ENCODE measurements at places on chromosomes 4 and X.
A peak's percentile ranks its signal among the peaks of the same experiment; 100 is the strongest.

- no peaks in the 10 kb centered on the region for H3K4me1 ChIP-seq
- H3K27ac ChIP-seq: no peak overlapping the region
- no peaks in the 10 kb centered on the region for H3K36me3 ChIP-seq
- no peaks in the 10 kb centered on the region for H3K27me3 ChIP-seq
- no peak for DNase-seq
Measured at GRCh38 chr4:60656171-60656570, 544.0 kb upstream of the ADGRL3 start.

- H3K27me3 ChIP-seq: peaks cover 6% of the 10 kb centered on the region
- H3K4me3 ChIP-seq: no peak overlapping the region
- DNase-seq: no peak
- H3K4me1 ChIP-seq: no peaks in the 10 kb centered on the region
- H3K27ac ChIP-seq: no peak overlapping the region
Measured at GRCh38 chr4:120672558-120673147, 249.9 kb downstream of the PRDM5 start.

GRCh38 chr4:140102421-140102820 lies 51.6 kb downstream of the MAML3 start:
- DNase-seq: no peak
- H3K27ac ChIP-seq: peak overlapping the region; percentile 12
- peaks cover 74% of the 10 kb centered on the region for H3K4me1 ChIP-seq
- H3K27me3 ChIP-seq: peaks cover 3% of the 10 kb centered on the region
- H3K36me3 ChIP-seq: peaks cover 6% of the 10 kb centered on the region
- no peak overlapping the region for H3K4me3 ChIP-seq

DNA sequence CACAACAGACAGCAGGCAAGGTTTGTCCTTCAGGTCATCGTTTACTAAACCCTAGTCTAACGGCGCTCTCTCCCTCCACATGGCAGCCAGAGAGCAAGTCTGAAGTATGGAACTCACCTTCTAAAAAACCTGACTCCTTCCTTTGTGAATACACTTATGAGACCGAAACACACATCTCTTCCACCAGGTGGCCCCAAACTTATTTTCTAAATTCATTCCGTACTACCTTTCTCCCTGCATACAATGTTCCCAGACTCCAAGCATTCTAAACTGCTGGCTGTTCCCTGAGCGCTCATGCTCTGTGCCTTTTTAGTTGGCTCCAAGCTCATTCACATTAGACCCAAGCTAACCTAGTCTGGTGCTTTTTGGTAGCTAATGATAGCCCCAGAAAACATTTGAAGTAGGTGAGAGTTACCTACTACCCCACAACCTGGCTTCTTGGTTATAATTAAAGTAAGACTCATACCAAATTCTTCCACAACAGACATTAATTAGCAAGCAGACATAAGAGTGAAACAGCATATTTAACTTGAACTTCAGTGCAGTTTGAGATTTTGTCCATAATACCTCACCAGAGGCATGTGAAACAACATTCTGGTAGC lies 67.6 kb upstream of the DCLK2 start:
- no peak overlapping the region for H3K4me3 ChIP-seq
- H3K4me1 ChIP-seq: no peaks in the 10 kb centered on the region
- H3K27ac ChIP-seq: no peak overlapping the region

GRCh38 chr4:142126890-142127497 lies 490.6 kb downstream of the IL15 start:
- H3K4me3 ChIP-seq: no peak overlapping the region
- H3K36me3 ChIP-seq: peaks cover 17% of the 10 kb centered on the region
- peaks cover 11% of the 10 kb centered on the region for H3K4me1 ChIP-seq
- no peak overlapping the region for H3K27ac ChIP-seq

DNA sequence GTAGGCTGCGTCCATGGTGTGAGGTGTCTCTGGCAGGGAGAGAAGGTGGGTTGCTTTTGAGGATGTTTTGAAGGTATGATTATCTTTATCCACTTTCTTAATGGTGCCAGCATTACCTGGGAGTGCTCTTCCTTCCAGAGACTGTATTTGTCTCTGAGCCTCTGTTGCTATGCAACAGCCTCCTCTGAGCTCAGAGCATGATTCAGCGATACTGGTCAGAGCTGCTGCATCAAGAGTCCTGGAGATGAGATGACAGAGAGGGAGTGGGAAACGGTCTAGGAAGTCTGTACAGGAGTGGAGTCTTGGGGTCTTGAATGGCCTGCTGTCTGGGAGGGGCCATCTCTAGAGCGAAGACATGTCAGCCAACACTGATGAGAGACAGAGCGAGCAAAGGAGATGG lies 104.4 kb upstream of the RAB40AL start:
- no peak overlapping the region for H3K4me3 ChIP-seq
- H3K27ac ChIP-seq: peak overlapping the region; percentile 16
- H3K4me1 ChIP-seq: no peaks in the 10 kb centered on the region
- H3K36me3 ChIP-seq: peaks cover 5% of the 10 kb centered on the region

- DNase-seq: no peak
- H3K27ac ChIP-seq: no peak overlapping the region
- no peaks in the 10 kb centered on the region for H3K36me3 ChIP-seq
Measured at GRCh38 chrX:53483838-53484405, 49.8 kb upstream of the HSD17B10 start.

GRCh38 chrX:39149761-39150160 lies 348.5 kb downstream of the MID1IP1 start:
- no peaks in the 10 kb centered on the region for H3K27me3 ChIP-seq
- no peak overlapping the region for H3K4me3 ChIP-seq
- H3K27ac ChIP-seq: no peak overlapping the region
- H3K36me3 ChIP-seq: no peaks in the 10 kb centered on the region
- H3K4me1 ChIP-seq: no peaks in the 10 kb centered on the region

DNA sequence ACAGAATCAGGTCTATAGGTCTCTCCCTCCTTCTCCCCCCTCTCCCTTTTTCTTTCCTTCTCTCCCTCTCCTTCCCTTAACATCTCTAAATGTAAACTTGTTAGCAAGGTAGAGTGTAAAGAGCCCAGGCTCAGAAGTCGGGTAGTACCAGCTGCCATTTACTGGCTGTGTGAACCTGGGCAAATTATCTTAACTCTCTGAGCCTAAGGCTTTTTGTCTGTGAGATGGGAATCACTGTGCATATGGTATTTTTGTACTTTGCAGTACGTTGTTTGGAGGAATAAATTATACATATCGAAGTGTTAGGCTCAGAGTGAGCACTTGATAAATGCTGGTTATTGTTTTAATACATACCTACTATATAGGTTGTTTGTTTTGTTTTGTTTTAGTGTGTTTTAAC lies 154.0 kb downstream of the RBMX2 start:
- H3K4me3 ChIP-seq: no peak overlapping the region
- H3K36me3 ChIP-seq: no peaks in the 10 kb centered on the region
- H3K27ac ChIP-seq: no peak overlapping the region

DNA sequence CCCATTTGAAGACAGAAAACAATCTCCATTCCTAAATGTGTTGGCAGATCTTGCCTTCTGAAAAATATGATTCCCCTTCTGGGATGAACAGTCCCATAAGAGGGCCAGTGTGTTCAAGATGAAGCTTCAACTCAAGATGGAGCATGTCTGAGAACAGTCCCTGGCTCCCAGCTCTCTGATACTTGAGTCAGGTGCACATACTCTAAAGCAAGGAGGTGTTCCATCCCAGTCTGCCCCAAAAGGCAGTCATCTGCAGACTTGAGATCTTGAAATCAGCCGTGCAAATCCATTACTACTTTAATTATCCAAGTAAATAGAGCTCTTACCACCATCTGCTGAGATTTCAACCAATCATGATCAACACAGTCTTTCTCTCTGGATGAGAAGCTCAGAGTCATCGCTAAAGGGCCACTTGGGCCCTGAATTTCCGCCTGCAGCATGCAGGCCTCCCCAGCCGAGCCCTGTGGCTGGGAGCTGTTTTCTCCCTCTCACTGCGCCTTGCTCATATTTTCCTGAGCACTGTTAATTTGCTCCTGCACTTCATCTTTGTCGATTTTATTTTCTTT lies 22.2 kb downstream of the CCDC149 start:
- no peak overlapping the region for H3K27ac ChIP-seq
- DNase-seq: no peak
- H3K27me3 ChIP-seq: no peaks in the 10 kb centered on the region
- no peaks in the 10 kb centered on the region for H3K36me3 ChIP-seq
- H3K4me1 ChIP-seq: no peaks in the 10 kb centered on the region

- H3K27me3 ChIP-seq: peaks cover 3% of the 10 kb centered on the region
- no peak overlapping the region for H3K4me3 ChIP-seq
Measured at GRCh38 chrX:13257223-13258051, 62.4 kb downstream of the ATXN3L start.

DNA sequence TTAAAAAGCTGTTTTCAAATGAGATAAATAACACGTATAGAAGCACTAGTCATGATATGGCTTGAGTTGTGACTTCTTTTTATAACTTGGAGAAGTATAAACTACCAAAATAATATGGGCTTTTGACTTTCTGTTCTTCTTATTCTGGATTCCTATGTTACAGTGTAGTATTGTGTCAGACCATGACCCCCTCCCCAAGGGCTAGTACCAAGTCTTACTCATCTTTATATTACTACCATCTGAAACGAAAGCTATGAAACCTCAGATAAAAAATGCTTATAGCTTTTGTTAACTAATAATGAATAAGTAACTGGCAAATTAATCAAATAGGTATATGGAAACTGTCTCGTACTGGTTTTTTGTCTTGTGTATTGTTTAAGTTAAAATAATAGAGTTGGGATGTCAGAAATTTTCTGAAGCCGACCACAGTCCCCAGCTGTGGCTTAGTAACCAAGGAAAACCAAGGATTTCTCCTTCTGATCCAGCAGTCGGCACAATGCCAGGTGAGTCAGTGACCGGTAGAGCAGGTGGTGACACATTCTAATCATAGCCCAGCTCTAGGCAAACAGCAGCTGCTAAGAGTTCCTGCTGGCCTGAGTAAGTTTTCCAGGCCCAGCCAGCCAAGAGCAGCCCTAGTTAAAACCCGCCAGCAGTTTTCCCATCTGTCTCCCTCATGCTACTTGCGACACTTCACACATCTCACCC lies 163.3 kb upstream of the PRDX4 start:
- DNase-seq: no peak
- no peaks in the 10 kb centered on the region for H3K27me3 ChIP-seq
- no peak overlapping the region for H3K27ac ChIP-seq
- H3K4me1 ChIP-seq: no peaks in the 10 kb centered on the region
- H3K36me3 ChIP-seq: no peaks in the 10 kb centered on the region

- no peaks in the 10 kb centered on the region for H3K4me1 ChIP-seq
- H3K27ac ChIP-seq: no peak overlapping the region
- no peak for DNase-seq
- H3K4me3 ChIP-seq: no peak overlapping the region
- H3K36me3 ChIP-seq: no peaks in the 10 kb centered on the region
Measured at GRCh38 chr4:21507439-21507838, 441.1 kb downstream of the KCNIP4 start.
